ENCODE measurements at places on chromosomes 2 and 18.

DNA sequence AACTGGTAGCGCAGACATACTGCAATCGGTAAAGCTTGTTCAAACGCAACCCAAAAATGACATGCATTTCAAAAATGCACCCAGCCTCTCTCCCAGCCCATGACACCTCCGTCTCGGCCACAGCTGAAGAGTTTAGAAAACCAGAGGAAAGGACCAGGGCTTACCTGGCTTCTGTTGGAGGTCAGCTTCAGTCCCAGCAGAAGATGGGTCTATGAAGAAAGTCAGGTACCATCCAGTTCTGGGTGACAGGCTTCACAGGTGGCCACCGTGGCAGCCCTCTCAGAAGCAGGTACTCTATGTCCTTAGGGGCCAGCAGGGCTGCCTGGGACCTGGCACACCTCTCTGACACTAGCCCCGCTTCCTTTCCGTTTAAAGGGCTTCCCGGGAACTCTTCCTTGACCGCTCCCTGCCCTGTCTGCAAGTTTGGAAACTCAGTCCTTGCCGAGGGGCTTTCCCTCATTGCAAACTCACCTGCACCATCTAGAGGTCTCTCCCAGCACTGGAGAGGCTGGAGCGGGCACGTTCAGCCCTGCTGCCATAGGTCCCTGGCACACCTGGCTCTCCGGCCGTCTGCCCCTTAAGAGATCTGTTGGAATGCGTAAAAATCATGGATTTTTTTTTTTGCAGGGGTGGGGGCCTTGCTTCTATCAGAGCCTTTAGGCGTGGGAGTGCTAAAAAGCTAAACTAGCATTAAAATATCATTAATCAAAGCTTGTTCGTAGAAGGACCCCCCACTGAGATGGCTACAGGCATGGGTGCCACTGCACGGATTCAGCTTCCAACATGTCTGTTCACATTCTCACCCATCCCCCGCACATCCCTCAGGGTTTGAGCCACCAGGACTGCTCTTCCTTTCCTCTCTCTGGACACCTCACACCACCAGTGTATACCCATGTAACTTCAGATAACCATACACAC lies at the start of gene EDAR:
EDAR (minus strand) TSS at position 425 of the 918 bp plus-strand sequence. CDS start 58,206 bp downstream, outside the sequence.
- DNase-seq, result no peak

- no peak for DNase-seq
Observed at GRCh38 chr2:101779190-101779589, 81.7 kb downstream of the MAP4K4 start.

DNA sequence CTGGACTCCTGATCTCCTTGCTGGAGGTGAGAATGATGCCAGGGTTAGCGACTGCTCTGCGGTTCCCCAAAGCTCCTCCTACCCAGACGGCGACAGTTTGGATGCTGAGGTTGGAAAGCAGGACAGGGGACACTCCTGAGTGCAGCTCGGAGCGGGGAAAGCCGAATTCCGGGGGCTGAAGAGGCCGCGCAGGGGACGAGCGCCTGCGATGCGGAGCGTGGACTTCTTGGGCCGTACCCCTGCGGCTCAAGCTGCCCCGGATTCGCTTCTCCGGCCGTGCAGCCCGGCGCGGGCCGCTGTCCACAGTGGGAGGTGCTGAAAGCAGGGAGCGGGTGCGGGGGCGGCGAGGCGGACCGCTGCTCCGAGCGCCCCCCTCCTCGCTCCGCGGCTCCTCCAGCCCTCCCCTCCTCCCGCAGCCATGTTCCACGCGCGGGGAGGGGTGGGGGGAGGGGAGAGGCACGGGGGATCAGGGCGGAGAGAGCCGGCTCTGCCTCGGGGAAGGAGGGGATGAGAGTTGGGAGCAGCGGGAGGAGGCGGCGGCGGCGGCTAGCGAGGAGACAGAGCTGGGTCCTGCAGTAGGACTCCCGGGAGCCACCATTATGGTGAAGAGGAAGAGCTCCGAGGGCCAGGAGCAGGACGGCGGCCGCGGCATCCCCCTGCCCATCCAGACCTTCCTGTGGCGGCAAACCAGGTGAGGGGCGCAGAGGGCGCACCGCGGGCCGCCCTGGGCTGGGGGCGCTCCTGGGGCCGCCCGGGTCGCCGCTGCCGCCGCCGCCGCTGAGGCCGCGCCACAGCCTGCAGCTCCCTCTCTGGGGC lies at the start of gene UNC80:
UNC80 (plus strand) TSS at position 359 of the 816 bp plus-strand sequence; CDS start at position 600, 241 bp downstream.
- DNase-seq, result peak; percentile 26

- DNase-seq, result peak; percentile 67
Observed at GRCh38 chr2:219175928-219176817, 552 bp downstream of the CNPPD1 start.

- peak; percentile 43 for DNase-seq
Observed at GRCh38 chr2:102749938-102750337, 11.9 kb upstream of the TMEM182 start.

GRCh38 chr2:69564604-69565003 lies 78.9 kb downstream of the AAK1 start:
- no peak for DNase-seq

DNA sequence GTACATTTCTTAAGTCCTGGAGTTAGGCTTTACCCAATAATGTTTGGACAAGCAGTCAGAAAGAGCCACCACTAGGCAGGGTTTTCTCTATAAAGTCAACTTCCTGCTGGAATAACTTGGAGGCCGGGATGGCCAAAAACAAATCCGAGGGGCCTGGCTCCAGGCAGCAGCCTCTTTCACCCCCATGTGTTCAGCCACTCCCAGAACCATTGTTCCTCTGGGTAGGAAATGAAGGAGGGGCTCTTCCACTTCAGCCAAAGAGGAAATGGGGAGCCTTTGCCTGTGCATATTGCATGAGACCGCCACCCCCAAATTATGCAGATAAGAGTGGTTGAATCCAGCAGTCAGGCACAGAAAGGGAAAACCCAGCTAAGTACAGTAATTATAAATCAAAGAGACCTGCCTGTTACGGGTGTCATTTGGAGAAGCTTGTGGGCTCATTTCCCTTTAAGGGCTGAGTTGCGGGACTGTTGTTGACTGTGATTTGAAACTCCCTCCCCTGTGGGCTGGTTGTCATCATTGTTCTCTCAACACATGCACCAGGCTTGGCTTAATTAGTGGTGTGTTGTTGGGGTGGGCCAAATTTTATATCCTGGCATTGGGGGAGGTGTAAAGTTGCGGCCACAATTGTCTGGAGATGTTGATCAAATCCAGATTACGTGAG lies 212.8 kb upstream of the SOX11 start:
- no peak for DNase-seq

- DNase-seq, result no peak
Observed at GRCh38 chr2:165141601-165142354, 62.1 kb downstream of the SCN3A start.

DNA sequence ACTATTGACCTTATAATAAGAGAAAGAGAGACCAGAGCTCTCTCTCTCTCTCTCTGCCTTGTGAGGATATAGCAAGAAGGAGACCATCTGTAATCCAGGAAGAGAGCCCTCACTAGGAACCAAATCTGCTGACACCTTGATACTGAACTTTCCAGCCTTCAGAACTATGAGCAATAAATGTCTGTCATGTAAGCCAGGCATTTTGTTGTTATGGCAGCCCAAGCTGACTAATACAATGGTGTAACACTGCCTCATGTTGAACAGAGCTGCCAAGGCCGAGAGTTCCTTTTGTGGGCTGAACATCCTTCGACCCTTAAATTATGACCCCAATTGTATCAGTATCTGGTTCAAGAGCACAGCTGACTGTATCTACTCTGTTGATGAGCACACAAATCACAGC lies 108.0 kb downstream of the LRRC30 start:
- peak; percentile 15 for DNase-seq

DNA sequence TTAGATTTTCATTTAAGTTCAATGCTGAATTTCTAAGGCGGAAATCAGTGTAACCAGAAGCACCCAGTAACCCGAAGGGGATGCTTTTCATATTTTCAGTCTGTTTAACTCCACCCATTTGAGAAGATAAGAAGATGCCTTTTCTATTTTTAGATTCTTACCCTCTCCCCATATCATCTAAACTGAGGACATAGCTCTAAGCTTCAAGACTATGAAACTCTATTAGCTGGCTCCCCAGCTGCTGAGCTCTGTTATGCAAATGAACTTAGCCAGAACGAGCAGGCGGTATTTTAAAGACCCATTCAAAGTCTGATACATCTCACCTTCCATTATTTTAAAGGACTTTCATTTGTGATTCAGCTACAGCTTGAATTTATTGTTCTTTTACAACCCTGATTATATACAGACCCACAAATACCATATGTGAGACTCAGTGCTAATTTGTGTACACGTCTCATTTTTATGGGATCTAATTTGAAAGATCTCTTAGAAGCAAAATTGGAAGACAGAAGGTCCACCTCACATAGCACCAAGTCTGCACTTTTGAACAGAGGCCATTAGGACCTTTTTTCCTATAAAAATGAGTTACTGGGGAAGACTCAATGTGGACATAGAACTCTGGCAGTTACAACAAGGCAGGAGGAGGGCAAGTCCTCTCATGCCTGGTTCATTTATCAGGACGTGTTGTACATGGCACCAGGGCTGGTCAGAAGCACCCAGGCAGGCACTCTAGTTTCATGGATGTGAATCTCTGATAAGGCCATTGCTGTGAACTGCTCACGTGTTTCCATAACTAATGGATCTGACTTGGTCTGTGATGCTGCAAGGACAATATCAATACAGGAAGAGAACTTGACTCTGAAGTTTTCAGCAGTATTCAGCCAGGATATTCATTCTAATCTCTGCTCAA lies 16.3 kb downstream of the CDC42EP3 start:
- no peak for DNase-seq

DNA sequence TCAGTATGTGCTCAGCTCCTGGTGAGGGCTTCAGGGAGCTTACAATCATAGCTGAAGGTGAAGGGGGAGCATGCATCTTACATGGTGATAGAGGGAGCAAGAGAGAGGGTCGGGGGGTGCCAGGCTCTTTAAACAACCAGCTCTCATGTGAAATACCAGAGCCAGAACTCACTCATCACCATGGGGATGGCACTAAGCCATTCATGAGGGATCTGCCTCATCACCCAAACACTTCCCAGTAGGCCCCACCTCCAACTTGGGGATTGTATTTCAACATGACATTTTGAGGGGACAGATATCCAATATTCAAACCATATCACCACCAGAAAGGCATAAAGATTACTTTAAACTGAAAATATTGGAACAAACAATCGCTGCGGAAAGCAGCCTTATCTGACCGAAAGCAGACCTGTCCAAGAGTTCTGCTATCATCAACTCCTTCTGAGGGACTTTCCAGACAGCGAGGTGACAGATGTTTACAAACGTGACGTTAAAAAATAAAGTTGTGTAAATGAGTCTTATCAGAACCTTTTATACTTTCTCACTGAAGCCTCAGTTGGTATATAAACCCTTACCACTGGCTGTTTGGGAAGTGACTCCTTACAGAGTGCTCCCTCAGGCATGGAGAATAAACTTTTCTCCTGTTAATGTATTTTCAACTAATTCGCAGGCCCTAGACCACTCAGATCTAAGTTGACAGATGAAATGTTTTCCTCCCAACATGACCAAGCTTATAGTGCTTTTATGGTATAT lies 35.5 kb upstream of the PTH2R start:
- no peak for DNase-seq

- peak; percentile 81 for DNase-seq
Observed at GRCh38 chr2:101152272-101153076, 1.3 kb upstream of the TBC1D8 start.

- peak; percentile 20 for DNase-seq
Observed at GRCh38 chr2:100589527-100589926, 26.7 kb downstream of the PDCL3 start.

GRCh38 chr2:180846756-180847472 lies 133.5 kb upstream of the UBE2E3 start:
- DNase-seq, result no peak

GRCh38 chr2:7403092-7403775 lies 486.0 kb downstream of the RNF144A start:
- DNase-seq, result no peak

GRCh38 chr2:240301256-240301795 lies 134.1 kb upstream of the GPC1 start:
- DNase-seq, result no peak

- no peak for DNase-seq
Observed at GRCh38 chr2:236627841-236628240, 58.2 kb downstream of the ACKR3 start.

- no peak for DNase-seq
Observed at GRCh38 chr2:173187941-173188788, 112.5 kb downstream of the MAP3K20 start.

DNA sequence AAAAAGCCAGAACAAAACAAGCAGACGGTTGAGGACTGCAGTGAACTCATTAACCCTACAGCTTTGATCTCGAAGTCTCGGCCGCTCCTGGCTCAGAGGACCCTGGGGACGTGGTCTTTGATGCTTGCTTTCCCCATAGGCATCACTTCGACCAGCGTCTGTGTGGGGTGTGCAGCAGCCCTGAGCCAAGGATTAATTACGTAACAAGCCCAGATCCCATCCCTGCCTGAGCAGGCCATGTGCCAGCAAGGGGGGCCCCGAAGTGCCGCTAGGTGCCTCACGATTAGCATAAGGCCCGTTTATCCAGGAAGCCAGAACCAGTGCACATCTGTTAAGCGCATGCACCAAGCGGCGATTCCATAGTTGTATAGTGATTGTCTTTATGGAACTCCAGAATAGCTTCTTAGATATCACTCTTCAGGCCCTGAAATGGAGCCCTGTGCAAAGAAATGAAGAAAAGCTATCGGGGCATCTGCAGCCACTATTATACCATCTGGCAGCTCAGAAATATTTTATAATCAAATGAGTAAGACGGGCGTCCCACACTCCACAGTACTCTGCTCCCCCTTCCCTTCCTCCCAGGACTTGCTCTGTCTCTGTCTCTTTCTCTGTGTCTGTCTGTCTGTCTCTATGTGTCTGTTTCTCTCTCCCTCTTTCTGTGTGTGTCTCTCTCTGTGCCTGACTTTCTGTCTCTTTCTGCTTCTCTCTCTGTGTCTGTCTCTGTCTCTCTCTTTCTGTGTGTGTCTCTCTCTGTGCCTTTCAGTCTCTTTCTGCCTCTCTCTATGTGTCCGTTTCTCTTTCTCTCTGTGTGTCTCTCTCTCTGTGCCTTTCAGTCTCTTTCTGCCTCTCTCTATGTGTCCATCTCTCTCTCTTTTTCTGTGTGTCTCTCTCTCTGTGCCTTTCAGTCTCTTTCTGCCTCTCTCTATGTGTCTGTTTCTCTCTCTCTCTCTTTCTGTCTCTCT lies 41.7 kb downstream of the HPCAL1 start:
- no peak for DNase-seq

GRCh38 chr2:204722207-204722606 lies 176.9 kb downstream of the PARD3B start:
- DNase-seq, result no peak

DNA sequence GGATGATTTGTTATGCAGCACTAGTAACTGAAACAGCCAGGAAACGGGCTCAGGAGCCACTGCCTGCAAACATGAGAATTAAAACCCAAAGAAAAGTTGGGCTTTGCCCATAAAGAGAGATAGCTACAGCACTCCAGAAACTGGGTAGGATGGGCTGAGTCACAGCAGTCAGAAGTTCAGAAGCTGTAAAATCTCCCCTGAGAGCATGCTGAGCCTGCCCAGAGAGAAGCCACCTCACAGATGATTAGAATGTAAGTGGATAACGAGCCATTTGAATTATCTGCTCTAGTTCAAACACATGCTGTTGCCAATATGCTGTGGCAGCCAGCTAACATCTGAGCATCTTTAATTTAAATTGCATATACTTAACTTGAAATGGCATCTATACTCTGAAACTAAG lies 388.1 kb upstream of the ACVR2A start:
- no peak for DNase-seq

- no peak for DNase-seq
Observed at GRCh38 chr2:11750917-11751316, 4.5 kb downstream of the LPIN1 start.

- DNase-seq, result no peak
Observed at GRCh38 chr18:36492604-36493329, 195.3 kb downstream of the FHOD3 start.
